ENCODE measurements at places on chromosomes 5 and 9.

DNA sequence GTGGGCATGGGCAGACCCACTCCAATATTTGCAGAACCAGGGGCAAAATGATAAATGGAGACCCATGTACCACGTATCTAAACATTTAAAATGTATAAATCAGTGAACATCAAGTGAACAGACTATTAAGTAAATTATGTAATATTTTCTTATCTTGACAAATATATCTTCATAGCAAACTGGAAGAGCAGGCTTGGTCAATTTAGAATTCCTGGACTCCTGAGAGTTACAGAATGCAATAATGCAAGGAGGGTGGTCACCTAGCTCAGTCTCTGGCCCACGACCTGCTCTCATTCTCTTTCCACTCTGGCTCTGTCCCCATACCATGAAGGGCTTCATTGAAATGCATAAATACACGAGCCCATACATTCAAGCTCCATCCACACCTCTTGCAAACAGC is 398.0 kb downstream of the ENC1 start:
- no peak for DNase-seq

- no peak for DNase-seq
These were observed 239.7 kb downstream of the MLLT3 start for GRCh38 chr9:20382460-20383071.

DNA sequence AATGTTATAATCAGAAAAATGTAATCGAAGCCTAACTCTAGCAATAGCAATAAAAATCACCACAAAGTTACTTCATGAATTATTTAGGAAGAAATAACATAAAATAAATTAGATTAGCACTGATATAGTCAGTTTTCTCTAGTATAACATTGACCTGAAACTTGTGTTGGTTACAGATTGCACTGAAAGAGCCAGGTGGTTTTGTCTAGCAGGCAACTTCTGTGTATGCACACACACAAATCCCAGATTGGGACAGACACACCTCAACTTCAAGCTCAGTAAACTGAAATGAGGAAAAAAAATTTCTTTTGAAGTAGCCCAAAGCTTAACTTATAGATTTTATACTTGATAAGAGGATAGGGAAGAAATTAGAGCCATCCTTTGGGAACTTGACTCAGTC is 129.3 kb downstream of the EFNA5 start:
- no peak for DNase-seq

GRCh38 chr9:124934290-124934689 is 6.6 kb downstream of the GOLGA1 start:
- no peak for DNase-seq

- no peak for DNase-seq
These were observed 3.0 kb upstream of the SMC2 start for GRCh38 chr9:104091116-104091515.

DNA sequence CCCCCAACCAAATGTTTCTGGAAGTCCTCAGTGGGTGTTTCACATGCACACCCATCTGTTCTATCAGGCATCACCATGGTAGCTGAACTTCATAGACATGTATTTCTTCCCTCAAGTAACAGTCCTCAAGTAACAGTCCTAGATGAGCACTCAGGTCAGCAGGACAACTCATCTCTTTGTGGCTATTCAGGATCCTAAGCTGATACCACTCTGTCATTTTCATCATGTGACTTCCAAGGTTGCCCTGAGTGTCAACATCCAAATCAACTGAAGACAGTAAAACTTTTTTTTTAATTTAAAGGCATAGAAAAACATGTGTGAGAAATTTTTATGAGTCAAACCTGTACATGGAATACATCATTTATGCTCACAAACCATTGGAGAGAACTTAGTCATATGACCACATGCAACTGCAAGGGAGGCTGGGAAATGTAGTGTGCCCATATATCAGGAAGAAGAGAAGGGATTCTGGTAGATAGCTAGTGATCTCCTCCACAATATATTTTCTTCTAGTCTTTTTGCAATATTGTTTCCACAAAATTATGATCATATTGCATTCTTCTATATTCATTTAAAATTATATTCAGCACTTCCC is 64.2 kb upstream of the FST start:
- DNase-seq: no peak

DNA sequence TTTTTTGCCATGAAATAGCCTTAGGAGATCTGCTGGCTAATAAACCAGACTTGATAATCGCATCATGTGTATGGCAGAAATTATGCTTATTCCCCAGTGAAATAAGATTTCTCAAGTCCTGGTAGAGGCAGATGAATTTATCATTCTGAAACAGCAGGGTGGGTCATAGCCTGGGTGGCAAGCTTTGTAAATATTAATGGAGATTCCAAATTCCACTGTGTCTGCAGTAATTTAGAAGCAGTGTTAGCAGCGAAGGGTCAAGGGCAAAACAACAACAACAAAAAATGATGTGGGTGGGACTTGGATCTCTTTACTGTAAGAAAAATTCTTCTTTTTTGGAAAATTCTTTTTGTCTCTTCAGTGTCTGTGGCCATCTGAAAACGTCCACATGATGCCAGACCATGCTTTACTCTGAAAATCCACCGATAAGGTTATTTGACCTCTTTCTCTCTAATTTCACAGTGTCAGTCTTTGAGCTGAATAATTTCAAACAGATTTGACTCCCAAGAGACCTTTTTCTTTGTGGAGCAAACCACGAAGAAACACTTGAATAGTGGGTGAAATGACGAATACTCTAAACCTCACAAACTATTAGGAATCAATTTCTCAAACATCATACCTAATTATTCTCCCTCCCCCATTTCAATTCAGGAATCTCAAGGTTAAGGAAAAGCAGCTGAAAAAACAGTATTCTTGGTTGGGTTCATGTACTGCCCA is 106.0 kb upstream of the RPS23 start:
- DNase-seq: no peak

DNA sequence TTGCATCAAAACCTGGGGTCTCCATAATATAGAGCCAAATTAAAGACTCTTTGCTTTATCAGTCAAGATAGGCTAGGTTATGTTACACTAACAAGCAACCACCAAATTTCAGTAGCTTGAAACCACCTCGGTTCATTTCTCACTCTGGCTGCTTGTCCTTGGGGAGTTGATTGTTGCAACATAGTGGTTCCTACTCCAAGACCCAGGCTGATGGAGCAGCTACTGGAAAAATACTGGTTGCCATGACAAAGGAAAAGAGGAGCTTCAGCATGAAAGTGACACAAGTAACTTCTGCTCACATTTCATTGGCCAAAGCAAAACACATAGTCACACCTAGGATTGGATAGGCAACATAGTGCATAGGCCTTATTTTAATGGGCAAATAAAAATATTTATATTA is 18.5 kb upstream of the RCL1 start:
- no peak for DNase-seq

GRCh38 chr5:94893412-94894135 is 275.1 kb downstream of the SLF1 start:
- no peak for DNase-seq

DNA sequence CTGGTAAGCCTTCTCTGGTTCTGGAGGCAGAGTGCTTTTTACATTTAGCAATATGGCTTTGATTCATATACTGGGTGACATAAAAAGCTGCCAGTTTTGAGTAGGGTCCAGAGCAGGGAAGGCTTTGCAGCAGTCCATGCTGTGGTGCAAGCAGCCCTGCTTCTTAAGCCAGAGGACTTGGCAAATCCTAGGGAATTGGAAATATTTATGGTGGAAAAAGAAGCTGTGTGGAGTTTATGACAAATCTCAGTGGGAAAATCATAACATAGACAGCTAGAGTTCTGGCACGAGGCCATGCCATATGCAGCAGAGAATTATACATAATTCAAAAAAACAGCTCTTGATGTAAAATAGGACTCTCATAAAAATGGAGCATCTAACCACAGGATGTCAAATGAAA is 536.4 kb downstream of the RASEF start:
- DNase-seq: no peak

DNA sequence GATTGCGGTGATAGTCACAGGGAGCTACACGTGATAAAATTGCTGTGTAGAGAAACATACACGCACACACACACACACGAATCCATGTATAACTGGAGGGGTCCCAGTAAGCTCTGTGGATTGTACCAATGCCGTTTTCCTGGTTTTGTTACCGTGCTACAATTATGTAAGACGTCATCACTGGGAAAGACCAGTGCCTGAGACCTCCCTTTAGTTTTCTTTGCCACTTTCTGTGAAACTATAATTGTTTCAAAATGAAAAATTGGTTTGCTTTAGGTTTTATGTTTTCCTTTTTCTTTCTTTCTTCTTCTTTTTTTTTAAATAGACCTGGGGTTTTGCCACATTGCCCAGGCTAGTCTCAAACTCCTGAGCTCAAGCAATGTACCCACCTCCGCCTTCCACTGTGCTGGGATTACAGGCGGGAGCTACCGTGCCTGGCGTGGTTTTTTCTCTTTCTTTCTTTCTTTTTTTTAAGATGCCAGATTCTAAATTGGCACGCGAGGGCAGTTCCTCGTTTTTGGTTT is 21.3 kb downstream of the OR2V2 start:
- no peak for DNase-seq

DNA sequence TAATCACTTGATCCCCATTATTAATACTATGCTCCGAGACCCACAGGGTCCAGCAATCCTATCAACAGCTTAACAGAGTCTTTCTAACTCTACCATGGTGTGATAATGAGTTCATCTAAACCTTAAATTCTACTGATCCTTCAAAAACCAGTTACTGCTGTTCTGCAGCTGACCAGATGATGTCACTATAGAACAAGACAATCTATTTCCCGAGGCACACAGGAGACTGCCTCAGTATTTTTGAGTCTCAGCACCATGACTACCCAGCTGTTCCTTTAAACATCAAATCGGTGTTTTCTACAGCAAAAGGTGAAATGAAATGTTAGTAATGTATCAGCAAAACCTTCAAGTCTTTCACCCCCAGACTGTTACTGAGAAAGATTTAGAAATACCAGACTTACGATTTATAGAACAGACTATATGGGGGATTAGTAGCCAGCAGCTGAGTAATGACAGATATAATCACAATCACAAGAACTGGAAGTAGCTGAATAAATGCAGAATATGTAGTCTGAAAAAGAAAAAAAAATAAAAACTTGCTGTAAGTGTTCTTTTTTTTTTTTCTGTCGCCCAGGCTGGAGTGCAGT is 16.9 kb downstream of the DNAJC18 start:
- no peak for DNase-seq

GRCh38 chr9:81874931-81875330 is 53.3 kb upstream of the SPATA31D4 start:
- DNase-seq: no peak
